ENCODE measurements at places on chromosomes 7 and 10.

- no peak for DNase-seq
Observed at GRCh38 chr10:6400331-6400730, 179.7 kb downstream of the PRKCQ start.

DNA sequence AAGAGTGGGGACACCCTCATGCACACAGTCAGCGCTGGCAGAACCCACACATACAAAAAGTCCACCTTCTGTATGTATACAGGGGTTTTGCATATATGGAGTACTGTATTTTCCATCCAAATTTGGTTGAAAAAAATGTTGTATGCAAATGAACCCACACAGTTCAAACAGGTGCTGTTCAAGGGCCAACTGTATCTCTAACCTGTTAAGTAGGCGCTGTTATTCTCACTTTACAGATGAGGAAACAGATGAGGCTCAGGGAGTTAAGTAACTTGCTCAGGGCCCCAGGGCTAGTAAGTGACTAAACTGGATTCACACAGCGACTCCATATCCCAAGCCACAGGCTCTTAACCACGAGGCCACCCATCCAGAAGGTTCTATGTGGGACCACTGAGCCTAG is 69.9 kb downstream of the C10orf105 start:
- no peak for DNase-seq

GRCh38 chr10:21751341-21752310 is 217.6 kb downstream of the MLLT10 start:
- DNase-seq, result no peak

DNA sequence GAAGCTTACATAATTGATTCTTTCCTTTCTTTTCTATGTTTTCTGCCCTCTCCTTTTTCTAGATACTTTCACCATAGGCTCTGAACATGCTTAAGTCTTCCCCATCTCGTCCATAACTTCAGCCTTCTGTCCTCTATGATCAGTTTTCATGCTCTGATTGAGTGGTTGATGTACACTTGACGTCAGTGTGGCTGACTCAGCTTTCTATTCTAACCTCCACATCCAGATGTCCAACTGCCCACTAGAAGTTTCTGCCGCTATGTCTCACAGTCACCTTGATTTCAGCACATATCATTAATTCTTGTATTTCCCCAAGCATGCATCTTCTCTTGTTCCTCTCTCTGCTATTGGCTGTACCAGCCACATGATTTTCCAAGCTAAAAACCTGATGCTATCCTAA is 15.0 kb downstream of the CDK14 start:
- DNase-seq, result no peak

DNA sequence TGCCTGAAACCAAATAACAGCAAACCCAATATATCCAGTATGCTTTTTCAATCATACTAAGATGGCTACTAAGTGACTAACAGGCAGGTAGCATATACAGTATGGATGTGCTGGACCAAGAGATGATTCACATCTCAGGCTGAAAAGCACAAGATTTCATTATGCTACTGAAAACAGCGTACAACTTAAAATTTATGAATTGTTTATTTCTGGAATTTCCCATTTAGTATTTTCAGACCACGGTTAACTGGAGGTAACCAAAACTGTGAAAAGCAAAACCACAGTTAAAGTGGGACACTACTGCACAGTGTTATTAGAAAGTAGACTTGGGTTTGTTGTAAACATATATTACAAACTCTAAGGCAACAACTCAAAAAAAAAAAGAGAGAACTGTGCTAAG is 91.5 kb downstream of the KMT2C start:
- no peak for DNase-seq

- DNase-seq, result no peak
Observed at GRCh38 chr10:3832022-3832786, 47.2 kb upstream of the KLF6 start.
